ENCODE measurements at places on chromosomes 3 and 15. TPM values are rescaled to one million over a fixed set of nuclear protein-coding genes. Genes with fewer than 3 reads are reported as not detected.

C3orf70 gene
- total RNA-seq: 3.9 TPM

STX19 gene
- not detected for total RNA-seq

AMIGO3 gene
- total RNA-seq: 1.9 TPM

LDHAL6B gene
- not detected for total RNA-seq

UPK1B gene
- total RNA-seq: 49.3 TPM

TLR9 gene
- total RNA-seq: not detected

DNA sequence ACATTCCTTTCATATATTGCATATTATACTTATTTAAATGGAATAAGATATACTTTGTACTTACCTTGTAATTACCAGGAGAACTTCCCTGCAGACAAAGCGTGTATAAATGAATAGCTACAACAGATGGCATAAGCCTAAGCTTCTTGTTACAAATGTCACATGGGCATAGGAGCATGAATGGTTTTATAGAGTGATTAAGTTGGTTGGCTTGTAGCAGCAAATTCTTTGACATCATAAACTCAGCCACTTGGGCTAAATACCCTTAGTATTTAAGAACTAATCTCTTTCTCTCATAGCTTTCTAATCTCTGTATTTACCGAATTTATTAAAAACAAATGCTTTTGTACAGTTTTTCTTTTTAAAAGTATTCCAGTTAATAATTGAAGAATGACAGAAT, at the start of gene UBAP1L:
TSS of gene UBAP1L (minus strand) at position 115 of the 400 bp plus-strand sequence. CDS start 8,985 bp downstream, outside the sequence.
- DNase-seq: no peak

DNA sequence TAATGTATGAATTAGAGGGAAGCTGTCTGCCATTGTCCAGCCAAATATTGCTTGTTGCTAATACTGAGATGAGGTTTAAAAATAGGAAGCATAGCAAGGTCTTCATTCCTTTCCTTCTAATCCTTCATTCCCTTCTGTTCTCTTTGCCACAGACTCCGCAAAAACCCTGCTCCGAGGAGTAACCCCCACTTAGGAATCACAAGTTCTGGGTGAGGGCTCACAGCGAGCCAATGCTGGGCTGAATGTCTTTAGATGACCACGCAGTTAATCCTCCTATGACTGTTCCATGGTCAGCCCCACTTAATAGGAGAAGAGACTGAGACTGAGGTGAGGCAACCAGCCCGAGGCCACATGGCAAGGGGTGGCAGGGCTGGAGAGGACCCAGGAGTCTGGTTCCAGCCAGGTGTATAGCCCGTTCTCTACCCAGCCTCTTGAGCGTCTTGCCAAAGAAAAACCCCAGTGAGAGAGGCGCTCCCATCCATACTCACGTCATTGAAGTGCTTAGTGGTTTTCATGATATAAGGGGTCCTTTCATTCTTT, 44.9 kb upstream of the CTSH start:
- no peak for DNase-seq

DNA sequence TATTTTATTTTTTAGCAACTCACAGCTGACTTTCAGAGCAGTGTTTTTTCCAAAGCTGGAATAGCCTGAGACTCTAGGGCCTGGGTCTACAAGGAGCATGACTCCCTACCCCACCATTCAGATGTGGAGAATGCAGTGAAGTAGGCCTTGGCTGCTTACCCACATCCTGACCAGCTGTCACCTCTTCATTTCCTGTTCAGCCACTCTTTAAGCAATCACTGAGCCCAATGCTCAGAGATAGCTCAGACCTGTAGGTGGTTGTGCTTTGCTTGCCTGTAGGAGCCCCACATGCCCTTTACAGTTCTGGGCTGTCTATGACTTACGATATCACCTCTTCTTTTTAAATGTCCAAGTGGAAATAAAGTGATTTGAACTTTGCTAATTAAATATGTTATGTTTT, 148.1 kb downstream of the NEK11 start:
- no peak for DNase-seq

GRCh38 chr3:102471001-102471400, 36.2 kb downstream of the ZPLD1 start:
- no peak for DNase-seq

- no peak for DNase-seq
These were observed 79.2 kb upstream of the ARHGEF3 start for GRCh38 chr3:56880720-56881575.

DNA sequence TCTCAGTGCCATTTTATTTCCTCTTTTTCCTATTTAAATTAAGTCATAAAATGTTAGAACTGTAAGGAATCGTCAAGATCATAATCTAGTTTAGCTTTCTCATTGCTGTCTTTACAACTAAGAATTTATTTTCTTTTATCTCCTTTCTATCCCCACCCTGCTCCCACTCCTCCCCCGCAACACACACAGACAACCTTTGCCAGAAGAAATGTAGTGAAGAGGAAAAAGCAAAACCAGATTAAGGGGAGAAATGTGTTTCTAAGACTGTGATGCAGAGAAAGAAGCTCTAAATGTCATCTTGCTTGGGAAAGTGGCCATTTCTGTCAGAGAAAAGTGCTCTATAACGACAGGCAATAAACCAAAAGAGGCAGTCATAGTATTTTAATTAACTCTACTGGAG, 78.3 kb upstream of the MLF1 start:
- no peak for DNase-seq

DNA sequence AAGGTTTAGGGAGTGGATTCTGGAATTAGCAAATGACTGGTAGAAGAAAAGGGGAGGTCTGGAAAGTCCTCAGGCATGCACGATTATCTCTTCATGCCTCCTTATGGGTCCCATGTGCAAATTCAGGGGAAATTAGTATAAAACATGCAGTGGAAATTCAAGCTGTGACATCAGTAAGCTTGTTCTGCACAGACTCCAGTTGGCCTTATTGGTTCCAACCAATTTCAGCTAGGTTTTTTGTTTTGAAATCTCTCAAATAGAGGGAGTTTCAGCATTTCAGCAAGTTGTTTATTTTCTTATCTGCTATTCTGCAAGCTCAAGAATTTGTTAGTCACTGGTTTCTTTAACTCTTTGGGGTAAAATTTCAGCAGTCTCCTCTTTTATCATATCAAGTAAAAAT, 774 bp upstream of the TMCO5A start:
- no peak for DNase-seq

DNA sequence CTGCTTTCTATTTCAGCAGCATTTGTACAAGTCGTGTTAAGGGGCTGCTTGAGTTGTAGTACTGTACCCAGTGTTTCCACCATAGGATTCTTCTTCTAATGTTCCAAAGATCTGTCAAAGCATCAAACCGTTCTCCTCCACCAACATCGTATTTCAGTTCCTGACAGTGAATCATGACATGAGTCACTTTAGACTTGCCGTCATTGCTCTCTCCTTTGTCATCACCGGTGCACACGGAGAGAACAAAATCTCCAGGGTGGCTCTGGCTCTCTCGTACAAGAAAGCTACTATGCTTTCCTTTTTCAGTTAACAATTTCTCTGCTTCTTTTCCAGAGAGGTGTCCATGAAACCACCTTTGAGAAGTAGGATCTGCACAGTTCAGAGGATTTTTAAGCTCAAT, 270.9 kb upstream of the CCDC54 start:
- no peak for DNase-seq

DNA sequence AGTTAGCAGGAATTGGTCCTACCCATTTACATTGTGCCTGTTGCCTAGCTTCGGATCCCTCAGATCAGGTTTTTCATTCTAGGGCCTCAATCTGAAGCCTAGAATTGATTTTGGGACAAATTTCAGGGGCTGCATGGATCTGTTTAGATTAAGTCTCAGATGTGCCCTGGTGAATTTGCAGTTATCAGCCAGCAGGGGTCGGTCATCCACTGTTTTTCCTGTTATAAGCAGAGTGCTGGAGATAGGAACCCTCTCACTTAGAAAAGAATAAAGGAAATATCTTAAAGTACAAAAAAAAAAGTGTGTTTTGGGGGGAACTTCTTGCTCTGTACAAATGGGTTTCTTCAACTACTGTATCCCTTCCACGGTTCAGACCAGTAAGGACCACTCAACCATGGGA, 212.5 kb downstream of the BCHE start:
- DNase-seq: no peak

DNA sequence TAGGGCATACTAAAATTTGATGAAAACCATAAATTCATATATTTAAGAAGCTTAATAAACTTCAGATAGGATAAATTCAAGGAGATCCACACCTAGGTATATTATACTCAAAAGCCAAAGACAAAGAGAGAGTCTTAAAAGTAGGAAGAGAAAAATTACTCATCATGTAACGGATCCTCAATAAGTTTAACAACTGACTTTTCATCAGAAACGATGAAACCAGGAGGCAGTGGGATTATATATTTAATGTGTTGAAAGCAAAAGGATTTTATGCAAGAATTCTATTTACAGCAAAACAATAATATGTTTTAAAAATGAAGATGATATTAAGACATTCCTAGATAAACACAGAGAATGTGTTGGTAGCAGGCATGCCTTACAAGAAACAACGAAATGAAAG, 202.7 kb downstream of the OXSM start:
- no peak for DNase-seq

DNA sequence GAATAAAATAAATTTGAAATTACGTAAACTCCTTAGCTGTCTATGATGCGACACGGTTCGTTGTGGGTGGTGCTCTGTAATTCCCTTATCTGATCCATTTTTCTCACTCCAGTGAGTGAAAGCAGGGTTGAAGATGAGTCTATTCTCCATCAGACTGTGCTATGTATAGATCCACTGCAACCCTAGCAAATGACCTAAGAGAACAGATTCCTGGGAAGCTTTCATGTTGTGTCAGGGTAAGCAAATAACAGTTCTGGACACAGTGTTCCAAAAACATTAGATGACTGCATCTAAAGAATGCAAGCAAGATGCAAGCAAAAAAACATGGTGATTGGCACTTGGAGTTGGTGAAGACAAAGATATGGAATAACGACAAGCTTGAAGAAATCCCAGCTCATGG, 239.3 kb downstream of the SLC9A9 start:
- no peak for DNase-seq

DNA sequence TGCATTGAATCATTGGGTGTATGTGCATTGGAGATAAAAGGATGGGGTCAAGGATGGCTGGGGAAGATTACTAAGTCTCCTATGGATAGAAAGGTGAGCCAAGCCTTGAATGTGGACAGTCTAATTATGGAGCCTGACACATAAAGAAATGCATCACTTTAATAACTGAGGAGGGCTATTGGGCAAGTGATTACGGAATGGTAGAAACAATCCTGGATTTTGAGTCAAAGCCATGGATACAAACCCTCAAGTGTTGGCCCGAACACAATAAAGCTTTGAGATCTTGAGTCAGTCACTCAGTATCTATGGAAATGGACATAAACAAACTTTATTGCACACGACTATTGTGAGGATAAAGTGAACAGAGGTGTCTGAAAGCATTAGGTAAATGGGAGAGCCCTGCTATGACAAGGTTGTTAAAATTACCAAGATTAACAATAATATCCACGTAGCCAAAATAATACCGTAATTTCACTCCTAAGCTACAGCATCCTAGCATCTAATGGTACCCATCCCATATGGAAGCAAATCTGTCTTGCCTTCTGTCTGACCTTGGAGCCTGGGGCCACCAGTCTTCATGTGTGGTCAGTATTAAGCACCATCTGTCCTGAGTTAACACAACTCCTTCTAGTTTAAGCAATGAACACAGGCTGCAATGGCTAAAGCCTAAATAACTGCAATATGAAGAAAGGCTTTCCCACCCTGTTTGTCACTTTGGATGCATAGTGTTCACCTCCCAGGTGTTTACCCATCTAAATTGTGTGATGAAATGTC, 136.9 kb upstream of the PRICKLE2 start:
- DNase-seq: no peak

GRCh38 chr15:75314552-75315290, 21.1 kb upstream of the COMMD4 start:
- no peak for DNase-seq

DNA sequence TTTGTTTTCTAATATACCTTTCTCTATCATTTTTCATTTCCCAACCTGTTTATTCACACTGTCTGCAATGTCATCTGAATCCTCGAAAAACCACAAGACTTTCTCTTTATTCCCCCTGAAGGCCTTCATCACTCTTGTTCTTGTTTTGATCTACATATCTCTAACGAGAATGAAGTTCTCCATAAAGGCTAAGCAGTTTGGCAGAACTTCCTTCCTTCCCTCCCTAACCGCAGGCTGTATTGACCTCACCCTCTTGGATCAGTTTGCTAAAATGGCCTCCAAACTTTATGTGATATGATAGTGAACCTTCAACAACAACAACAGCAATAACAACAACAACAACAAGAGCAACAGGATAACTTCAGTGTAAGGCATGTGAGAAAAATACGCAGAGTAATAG, 392.8 kb downstream of the TIGIT start:
- DNase-seq: no peak

- no peak for DNase-seq
These were observed 1020.2 kb downstream of the SQOR start for GRCh38 chr15:46654993-46655392.

- DNase-seq: no peak
These were observed 36.4 kb downstream of the UBP1 start for GRCh38 chr3:33403756-33404155.

GRCh38 chr3:70982700-70983140, 600.8 kb downstream of the FOXP1 start:
- no peak for DNase-seq

DNA sequence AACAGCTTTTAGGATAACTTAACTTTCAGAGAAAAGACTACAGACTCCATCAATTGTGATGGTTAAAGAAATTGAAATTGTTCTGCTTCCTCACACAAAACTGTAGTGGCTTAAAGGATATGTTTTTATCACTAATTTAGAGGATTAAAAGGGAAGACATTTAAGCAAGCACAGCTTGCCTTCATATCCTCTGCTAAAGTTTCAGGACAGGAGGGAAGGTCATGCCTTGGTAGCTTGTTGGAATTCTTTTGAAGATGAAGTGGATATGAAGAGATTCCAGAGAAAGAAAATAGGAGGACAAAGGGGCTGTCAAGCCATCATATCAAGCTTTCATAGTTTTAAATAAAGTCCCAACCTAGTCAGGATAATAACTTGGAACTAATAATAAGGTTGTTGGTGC, 33.1 kb downstream of the CCDC80 start:
- DNase-seq: no peak

DNA sequence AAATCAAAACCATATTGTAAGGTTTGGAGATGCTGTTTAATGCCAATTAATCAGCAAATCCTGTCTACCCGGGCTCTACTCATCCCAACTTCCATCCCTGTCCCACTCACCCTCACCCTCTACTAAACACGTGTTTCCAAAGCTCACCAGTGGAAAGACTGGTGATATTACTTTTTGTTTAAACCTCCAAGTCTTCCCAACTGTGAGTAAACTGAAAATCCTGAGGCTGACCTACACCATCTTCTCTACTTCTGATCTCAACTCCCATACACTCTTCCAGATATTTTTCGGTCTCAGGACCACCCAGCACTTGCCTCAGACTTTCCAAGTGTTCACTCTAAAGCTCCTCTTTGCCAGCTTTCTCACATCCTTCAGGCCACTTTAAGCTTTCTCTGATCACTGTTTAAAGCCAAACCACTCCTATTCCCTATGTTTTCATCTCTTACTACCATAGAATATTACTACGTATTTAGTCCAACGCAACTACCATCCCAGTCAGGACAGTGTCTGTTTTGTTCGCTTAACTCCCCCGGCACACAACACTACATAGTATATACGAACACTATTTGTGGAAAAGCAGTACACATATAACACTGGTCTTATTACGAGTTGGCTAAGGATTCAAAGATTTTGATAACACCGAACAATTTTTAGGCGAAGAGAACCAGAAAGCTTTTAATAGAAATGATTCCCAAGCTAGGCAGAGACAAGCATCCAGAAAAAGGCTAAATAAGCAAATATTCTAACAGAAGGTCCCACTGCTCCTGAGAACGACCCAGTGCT, 684 bp downstream of the RPL4 start:
- DNase-seq: no peak

Measured in omental fat pad (tissue), 4 donors.